ENCODE measurements at places on chromosomes 5 and 9.
A peak's percentile ranks its signal among the peaks of the same experiment; 100 is the strongest.

DNA sequence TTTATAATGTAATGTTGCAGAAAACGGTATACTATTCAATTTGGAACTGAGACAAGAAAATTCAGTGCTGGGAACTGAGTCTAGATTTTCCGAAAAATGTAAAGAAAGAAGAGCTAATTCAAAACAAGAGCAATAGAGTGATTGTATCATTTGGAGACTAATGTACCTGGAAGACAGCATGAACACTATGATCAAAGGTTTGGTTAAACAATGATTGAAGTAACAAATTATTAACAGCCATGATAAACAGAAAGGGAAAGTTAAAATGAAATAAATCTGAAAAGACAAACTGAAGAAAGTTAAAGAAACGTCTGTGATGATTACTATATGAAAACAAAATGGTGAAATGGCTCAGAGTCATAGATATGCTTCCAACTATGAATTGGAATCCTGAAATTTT, 300.6 kb upstream of the MPDZ start:
- ATAC-seq = no peak

DNA sequence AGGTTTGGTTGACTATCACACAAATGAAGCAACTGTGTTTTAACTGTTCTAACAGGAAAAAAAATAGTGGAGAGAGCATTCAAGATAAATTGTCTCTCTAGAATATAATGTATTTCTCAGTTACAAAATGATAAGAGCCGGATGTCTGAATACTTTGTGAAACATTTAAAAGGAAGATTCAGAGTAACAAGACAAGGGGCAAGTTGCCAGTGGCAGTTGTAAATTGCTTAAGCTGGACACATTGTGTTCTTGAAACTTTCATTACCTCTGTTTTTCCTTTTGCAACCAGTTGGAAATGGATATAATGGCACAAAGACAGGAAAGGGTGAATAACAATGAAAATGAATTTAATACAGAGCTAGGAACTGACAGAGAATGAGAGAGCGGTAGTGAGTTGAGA, 15.2 kb upstream of the TBCA start:
- no peak for ATAC-seq

DNA sequence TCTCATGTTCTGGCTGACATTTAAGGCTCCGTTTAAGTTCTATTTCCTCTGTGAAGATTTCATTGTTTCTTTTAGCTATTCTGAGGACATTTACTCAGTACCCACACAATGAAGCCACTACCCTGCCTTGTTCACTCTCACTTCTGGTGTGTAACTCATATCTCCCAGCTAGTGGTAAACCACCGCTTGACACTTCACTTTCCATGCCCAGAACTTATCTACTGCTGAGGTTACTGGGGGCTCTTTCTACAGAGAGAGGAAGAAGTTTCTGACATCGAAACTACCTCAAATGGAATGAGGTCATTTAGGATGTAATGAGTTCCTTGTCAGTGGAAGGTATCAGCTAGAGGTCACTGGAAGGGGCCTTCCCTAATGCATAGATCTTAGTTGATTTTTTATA, 501.5 kb downstream of the DMAC1 start:
- ATAC-seq = no peak

DNA sequence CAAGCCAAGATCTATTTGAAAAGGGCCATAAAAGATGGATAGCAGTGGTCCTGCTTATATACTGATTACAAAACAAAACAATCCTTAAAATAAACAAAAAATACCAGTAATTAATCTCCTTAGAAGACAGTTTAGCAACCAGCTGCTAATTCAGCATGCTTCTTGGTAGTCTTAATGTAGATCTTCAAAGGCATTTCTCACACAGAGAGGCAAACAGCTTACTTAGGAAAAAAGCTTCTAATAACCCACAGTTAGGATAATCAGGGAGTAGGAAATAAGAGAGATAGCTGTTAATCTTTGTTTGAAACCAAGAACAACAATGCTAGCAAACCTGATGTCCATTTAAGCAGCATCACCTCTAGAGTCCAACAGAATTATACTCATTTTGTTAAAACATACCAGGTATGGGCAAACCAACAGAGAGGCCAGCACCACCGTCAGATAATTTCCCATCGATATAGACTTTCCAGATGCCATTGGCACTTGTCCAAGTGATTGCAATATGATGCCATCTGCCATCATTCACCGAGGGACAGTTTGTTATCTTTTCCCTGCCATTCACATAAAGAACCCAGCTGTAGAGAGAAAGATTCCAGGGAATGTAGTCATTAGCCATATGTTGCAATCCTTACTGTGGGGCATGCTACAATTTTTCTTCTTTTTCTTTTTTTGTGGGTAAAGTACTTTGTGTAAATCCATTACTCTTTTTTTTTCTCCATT, 105.6 kb upstream of the TXNDC8 start:
- peak; percentile 47 for ATAC-seq

All from gastroesophageal sphincter (tissue), 4 donors.